ENCODE measurements at places on chromosomes 7 and 10.

GRCh38 chr10:107814865-107815487 lies 650.5 kb upstream of the SORCS1 start:
- no peak for DNase-seq

DNA sequence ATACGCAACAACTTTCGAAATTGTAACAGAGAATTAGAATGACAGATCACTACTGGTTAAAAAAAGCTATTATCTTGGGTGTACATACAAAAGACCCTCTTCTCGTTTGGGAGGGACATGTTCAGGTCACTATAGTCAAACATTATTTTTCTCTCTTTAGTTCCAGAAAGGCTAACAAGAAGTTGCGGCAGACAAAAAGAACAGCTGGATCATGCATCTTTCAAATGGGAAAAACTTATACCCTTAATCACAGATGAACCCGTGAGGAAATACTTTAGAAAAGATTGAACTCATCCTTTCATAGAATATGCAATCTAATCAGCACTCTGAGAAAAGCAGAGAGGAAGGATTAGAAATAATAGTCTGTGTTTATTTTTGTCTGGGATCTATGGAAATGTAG lies 72.5 kb downstream of the EVX1 start:
- no peak for DNase-seq

DNA sequence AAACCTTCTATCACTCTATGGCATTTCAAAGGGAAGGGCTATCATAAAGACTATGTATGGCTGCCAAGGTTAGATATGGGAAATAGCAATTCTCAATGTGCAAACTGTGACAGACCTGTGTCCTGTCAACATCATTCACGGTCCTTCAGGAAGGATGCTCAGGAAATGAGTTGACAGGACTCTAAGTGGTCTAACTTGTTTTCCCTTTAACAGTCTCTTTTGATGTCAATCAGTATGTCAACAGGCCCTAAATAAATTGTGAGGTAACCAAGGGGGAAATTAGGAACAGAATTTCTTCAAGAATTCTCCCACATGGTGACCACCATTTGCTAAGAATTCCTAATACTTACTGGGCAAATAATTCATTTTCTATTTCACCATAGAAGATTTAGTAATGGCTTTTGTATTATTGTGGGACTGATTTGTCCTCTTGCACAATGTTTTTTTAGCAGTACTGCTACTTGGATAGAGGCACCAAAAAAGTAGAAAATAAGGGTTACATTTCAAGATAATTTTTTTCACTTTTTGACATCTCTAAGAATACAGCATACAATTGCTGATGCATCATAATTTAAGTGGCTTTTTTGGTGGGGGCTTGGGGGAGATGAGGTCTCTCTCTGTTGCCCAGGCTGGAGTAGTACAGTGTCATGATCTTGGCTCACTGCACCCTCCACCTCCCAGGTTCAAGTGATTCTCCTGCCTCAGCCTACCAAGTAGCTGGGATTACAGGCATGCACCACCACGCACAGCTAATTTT lies 275.8 kb downstream of the CACNA2D1 start:
- DNase-seq = no peak

DNA sequence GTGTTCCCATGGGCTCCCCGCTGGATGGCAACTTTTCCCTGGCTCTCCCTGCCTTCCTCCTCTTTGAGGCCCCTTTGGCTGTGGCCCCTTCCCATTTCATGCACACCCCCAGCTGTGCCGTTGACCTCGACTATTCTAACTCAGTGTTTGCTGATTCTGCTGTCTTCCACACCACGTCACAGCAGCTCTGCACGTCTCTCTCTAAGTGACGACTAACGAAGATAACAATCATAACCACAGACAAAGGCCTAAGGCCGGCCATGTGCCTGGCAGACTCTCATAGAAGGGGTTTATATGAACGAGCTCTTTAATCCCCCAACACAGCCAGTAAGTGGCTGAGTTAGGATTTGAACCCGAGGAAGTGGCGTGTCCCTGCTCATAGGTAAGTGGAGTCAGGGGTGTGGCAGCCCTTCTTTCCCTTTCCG lies 151.5 kb upstream of the SHH start:
- DNase-seq = no peak

All from natural killer cell treated with Interleukin-12 subunit alpha and Interleukin-12 subunit beta and Interleukin-15 and Interleukin-18, amount 100 ng/mL, for 72 hours (primary cell).